ENCODE measurements at places on chromosomes 7 and 10.
A peak's percentile ranks its signal among the peaks of the same experiment; 100 is the strongest.

- no peak for DNase-seq
These were observed 610.0 kb downstream of the KCNMA1 start for GRCh38 chr10:77027576-77027975.

DNA sequence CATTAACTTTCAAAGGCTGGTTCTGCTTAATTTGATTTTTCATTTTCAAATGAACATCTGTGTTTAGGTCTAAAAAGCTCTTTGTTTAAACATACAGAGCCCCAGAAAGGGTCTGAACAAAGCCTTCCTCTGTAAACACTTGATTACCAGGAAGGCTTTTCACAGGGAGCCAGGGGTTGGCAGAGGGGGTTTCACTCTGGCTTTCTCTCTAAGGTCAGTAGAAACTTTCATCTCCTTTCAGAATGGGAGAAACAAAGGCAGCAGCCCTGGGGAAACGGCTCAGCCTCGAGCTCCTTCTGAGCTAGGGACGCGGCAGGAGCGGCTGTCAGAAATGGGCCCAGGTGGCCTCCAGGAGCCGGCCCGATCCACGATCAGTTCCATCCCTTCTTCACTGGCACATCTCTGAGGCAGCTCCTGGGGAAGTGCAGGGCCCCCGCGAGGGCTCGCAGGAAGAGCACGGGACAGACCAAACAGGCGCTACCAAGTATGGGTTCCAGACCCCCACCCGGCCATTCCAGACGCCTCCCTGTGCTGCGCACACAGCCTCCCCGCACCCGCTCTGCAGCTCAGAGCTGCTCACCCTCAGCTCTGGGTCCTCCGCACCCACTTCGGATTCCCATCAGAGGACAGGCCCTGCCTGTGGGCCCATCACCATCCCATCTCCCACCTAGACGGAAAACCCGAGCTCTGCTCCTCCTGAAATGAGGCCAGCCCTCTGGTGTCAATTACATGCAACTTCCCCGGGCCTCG lies 124.1 kb downstream of the MAD1L1 start:
- DNase-seq = no peak

GRCh38 chr10:87504307-87504639 lies 420 bp upstream of the MINPP1 start:
- no peak for DNase-seq

- DNase-seq = no peak
These were observed 152.2 kb downstream of the NXPH1 start for GRCh38 chr7:8585591-8585990.

DNA sequence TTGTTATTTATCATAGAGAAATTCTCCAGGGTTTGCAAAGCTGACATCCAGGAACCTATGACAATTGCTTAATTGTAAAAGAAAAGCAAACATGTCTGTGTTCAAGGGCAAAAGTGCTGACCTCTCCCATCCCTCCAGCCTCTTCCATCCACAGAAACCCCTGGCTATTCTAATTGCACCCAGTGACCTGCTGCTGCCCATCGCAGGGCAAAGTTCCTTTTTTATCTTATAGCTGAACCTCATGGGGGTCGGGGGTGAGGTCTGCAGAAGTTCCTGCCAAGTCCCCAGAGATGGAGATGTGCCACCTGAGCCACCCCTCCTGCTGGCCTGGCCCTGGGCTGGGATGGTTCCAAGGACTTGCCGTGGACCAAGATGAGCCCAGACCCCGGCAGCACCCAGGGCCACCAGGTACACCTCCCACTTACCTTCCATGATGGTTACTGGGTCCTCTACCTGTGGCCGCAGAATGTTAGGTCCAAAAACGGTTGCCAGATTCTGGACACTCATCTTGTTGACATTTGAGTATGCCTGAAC lies 146.5 kb downstream of the MAPK8 start:
- no peak for DNase-seq

DNA sequence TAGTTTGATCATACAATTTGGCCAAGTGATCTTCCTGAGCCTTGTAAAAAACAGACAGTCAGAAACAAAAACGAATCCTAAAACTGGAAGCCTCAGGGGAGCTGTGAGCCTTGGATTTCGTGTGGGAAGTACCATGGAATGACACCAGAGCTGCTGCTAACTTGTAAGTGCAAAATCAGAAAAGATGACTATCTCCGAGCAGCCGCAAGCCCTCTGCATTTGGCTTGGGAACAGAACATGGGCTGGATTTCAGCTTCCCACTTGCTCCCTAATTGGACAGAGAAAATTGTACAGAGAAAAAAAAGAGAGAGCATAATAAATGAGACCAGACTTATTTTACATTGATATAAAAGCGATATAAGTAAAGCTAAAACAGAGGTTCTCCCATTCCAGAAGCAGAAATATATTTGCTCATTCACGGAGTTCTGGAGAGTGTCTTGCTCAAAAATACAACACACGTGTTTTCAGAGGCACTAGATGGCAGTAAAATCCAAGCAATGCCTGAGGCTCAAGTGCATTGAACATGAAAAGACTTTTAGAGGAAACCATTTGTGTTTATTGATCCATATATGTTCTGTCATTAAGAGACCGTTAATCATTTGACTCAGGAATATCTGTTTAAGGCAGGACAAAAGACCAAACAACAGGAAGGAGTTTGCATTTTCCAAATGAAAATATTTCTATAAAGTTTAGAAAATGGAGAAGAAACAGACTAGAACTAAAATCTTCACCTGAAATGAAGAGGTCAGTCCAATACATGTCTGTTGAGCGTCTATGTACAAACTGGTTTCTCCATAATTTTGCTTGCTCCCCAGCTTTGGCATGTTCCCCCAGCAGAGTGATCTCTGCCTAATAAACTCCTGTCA lies 78.3 kb upstream of the SLC26A5 start:
- no peak for DNase-seq

GRCh38 chr10:22765660-22766547 lies 51.5 kb upstream of the PIP4K2A start:
- DNase-seq = no peak

GRCh38 chr10:89783406-89783805 lies 82.0 kb downstream of the KIF20B start:
- no peak for DNase-seq

GRCh38 chr7:122315507-122316466 lies 11.2 kb upstream of the FEZF1 start:
- DNase-seq = no peak

GRCh38 chr10:86313621-86314041 lies 53.0 kb downstream of the GRID1 start:
- no peak for DNase-seq

GRCh38 chr10:108757946-108758345 lies 1165.4 kb downstream of the XPNPEP1 start:
- DNase-seq = no peak

DNA sequence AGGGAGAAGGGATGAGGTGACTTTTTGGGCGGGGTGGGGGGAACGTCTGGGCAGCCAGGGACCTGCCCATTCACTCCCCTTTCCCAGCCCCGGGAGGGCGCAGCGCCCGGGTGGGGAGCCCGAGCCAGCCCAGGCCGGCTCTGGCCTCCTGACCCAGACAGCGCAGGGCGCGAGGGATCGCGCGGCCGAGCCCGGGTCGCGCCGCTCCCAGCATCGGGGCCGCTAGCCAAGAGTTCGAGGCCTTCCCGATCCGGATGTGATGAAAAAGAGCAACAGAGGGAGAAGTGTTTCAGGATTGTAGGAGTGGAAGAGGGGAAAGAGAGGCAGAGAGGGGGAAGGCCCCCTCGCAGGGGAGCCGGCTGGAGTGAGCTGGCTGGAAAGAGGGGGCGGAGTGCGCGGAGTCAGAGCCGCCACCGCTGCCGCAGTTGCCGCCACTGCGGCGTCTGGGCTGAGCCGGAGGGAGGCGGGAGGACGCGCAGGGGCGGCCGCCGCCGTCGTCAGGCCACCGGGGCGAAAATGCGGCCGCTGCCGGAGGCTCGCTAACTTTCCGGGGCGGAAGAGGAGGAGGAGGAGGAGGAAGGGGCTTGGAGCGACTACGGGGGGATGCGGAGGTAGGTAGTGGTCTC lies at the start of gene MDFIC:
Gene MDFIC, plus strand, starts transcription at position 69 of the 626 bp plus-strand sequence. CDS start 940 bp downstream, outside the sequence.
- DNase-seq = peak; percentile 53

DNA sequence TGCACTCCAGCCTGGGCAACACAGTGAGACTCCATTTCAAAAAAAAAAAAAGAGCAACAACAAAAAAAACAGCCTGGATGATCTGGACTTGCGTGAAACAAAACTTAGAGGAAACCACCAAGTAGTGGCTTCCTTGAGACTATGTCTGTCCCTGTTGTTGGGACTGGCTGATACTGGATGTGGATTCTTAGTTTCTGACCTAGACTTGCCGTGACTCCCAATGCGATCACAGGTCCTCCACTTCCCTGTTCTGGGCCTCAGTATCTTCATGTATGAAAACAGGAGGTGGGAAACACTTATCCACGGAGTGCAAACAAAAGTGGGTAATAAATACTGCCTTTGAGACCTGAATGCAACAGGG lies 125.7 kb downstream of the PRPF18 start:
- DNase-seq = no peak

- no peak for DNase-seq
These were observed 13.3 kb upstream of the IFIT1B start for GRCh38 chr10:89364531-89364930.

- DNase-seq = no peak
These were observed 121.0 kb downstream of the EPC1 start for GRCh38 chr10:32225976-32226375.

- no peak for DNase-seq
These were observed 119.7 kb upstream of the SLC25A13 start for GRCh38 chr7:96441436-96442084.

- DNase-seq = no peak
These were observed 2.8 kb downstream of the LGI1 start for GRCh38 chr10:93760490-93760889.

DNA sequence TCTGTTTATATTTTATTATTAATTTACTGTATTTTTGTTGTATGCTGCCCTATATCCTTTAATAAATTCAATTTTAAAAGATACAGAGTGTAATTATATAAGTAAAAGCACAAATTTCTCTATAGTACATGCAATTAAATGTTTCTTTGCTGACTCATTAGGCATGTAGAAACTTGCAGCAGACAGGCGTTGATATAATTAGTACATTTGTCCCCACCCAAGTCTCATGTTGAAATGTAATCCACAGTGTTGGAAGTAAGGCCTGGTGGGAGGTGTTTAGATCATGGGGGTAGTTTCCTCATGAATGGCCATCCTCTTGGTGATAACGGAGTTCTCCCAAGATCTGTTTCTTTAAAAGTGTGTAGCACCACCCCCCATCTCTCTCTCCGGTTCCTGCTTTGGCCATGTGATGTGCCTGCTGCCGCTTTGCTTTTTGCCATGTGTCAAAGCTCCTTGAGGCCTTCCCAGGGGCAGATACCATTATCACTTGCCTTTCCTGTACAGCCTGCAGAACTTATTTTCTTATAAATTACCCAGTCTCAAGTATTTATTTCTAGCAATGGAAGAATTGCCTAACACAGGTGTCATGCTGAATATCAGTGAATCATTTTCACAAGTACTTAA lies 63.7 kb downstream of the TSPAN12 start:
- no peak for DNase-seq

DNA sequence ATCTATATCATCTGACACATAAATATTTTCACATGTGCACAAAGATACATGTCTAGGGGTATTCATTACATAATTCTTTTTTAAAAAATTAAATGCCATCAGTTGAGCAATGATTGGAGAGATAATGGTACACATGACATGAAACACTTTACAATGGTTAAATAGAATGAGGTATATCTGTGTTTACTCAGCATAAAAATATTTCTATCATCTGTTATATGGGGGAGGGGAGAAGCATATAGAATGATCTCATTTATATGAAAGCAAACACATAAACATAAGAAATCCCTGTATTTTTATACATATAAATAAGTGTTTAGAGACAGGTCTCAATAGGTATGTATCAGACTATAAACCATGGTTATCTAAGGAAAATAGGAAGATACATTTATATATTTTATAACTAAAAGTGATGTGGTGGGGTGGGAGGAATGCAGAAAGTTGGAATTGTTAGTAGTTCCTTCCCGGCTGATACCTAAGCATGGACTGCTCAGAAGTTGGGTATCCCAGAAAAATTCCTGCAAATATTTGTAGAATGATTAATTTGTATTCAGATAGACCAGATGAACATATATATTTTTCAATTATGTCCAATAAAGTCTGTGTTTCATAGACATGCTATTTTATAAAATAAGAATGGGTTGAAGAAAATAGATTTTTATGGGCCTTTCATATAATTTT lies 75.1 kb downstream of the SHOC2 start:
- no peak for DNase-seq

DNA sequence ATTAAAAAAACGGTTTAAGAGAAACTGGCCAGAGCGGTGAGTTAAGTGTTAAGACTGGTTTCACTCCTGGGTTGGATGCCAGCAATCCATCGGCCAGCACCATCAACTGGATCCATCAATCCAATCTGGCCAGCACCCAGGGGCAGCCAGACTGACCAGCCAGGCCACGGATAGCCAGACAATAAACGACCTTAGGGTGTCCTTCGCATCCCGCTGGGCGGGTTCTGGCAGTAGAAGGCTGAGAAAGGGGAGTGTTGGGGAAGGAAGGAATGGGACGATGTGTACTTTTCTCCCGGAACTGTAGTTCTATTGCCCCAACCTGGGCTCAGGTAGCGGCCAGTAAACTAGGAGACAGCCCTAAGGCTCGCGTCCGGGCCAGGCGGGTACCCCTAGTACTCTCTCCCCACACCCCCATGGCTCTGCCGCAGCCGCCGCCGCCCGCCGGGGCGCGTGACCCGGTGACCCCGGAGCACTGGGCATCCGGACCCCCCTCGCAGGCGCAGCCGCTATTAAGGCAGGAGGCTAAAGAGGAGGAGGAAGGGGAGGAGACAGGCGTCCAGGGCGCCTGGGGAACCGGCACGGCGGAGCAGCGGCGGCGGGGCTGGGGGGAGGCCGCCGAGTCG lies at the start of gene CASD1:
Gene CASD1, plus strand, starts transcription at position 546 of the 623 bp plus-strand sequence. CDS start 276 bp downstream, outside the sequence.
- DNase-seq = peak; percentile 34

GRCh38 chr7:156179872-156180390 lies 367.7 kb upstream of the SHH start:
- no peak for DNase-seq

GRCh38 chr7:105779856-105780780 lies 96.3 kb downstream of the ATXN7L1 start:
- no peak for DNase-seq

DNA sequence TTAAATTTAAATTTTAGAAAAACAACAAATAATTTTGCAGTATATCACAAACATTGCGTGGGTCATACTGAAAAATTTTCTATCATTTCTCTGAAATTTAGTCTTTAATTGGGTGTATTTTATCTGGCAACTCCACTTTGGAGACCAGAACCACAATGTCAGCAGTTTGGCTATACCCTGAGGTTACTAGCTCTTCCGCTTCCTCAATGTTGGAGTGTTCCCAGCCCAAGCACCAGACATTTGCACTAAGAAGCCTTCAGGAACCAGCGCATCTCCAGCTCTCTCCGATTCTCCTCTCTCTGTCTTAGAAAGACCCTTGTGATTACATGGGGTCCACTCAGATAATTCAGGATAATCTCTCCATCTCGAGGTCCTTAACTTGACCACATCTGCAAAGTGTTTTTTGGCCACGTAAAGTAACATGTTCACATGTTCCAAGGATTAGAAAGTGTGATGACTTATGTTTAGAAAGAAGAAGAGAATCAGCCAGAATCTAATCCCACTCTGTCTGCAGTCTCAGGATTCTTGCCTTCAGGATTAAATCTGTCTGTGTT lies 43.1 kb upstream of the ADRB1 start:
- DNase-seq = no peak

- no peak for DNase-seq
These were observed 428.6 kb upstream of the ADARB2 start for GRCh38 chr10:2165771-2166460.
